ENCODE measurements at places on chromosomes 13 and 19.

DNA sequence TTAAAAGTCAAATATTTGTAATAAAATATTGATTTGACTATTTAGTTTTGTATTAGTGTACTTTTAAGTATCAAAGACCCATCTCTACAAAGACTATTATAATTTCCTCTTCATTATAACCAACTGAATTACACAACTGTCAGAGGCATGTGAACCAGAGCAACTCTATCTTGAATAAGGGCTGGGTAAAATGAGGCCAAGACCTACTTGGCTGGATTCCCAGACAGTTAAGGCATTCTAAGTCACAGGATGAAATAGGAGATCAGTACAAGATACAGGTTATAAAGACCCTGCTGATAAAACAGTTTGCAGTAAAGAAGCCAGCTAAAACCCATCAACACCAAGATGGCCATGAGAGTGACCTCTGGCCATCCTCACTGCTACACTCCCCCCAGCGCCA is 36.2 kb upstream of the ATP12A start:
- no peak for DNase-seq

GRCh38 chr19:5880604-5881078 is 10.3 kb upstream of the FUT5 start:
- no peak for DNase-seq

GRCh38 chr13:94236132-94236531 is 243.3 kb downstream of the DCT start:
- DNase-seq: no peak

DNA sequence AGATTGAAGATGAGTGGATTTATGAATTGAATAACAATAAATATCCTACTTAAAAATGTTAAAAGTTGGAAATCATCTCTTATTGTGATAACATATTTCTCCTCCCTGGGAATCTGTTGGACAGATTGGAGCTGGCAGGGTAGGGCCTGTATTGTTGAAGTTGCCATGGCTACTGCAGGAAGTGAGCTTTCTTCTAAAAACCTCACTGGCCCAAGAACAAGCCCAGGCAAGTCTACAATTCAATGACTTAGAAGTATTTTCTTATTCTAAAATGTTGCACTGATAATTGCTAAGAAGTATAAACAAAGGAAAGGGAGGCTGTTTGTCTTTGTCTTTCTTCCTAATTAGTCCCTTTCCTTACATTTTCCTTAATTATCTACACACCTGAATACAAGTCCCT is 112.1 kb downstream of the DLEU7 start:
- no peak for DNase-seq

DNA sequence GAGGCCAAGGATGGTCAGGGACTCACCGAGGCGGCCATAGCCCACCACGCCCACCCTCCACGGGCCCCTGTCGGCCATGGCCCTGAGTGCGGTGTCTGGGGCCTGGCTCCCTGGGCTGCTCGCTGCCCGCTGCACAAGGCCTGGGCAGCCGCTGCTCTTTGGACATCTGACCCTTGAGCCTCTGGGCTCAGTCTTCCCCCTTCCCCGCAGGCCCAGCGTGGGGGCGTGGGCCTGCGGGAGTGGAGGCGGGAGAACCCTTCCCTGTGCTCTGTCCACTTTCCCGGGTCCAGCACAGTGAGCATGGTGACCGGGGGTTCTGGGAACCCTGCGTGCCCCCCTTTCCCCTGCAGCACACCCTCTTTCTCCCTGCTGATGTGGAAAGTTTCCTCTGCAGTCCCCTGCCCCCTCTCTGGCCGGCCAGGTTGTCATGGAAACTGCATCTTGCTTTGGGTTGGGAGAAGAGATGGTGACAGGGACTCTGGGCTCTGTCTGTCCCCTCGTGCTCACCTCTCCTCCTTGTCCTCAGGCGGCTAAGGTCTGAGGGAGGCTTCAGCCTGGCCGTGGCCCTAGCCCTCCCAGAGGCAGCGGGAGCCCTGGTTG is at the start of gene ASPDH:
Gene ASPDH, minus strand, starts transcription at position 168 of the 600 bp plus-strand sequence. Its CDS starts 90 bp downstream, at position 78.
- DNase-seq: no peak

GRCh38 chr13:48160606-48161278 is 65.8 kb upstream of the MED4 start:
- DNase-seq: no peak
